ENCODE measurements at places on chromosomes 3 and 15.

DNA sequence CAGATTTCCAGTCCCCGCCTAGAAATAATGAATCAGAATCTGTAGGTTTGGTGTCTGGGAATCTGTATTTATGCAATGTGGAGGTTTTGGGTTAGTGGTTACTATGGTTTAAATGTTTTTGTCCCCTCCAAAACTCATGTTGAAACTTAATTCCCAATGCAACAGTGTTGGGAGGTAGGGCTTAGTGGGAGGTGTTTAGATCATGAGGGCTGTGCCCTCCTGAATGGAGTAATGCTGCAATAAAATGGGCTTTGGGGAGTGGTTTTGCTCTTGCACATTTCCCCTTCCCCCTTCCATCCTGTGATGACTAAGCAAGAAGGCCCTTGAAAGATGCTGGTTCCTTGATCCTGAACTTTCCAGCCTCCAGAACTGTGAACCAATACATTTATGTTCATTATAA is 9.2 kb upstream of the RFC4 start:
- no peak for DNase-seq

DNA sequence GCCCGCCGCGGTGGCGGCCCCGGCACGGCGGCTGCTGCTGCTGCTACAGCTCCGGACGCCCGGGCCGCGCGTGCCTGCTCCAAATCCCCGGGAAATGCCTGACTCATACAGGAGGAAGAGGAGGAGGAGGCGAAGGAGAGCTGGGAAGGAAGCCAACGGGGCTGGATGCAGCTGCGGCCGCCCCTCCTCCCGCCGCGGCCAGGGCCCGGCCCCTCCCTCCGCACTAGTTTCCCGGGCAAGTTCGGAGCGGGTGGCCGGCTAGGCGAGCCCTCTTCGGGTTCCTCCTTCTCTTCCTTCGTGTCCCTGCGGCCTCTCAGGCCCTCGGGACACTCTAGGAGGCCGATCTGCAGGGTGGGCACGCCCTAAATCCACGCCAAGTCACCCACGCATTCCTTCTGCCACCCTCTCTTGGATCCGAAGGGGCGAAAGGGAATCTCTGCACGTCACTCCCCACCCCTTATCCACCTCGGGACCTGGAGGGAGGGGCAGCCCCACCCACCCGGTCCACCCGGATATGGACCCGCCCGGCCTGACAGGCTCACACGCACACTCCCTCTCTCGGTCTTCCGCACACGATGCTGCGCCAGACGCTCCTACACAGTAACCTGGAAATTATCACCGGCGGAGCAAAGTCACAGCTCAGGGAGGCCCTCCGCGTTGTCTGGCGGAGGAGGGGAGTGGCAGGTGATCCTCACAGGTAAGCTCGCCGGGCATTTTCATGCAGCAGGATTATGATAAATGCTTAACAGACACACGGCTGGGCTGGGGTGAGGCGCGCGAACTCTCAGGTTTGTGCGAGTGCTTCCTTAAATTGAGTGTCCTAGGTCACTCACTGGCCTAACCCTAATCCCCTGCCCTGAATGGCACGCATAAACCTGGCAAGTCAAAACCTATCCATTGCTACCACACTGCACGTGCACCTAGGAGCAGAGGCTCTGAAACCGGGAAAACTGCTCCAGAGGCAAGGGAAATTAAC is at the start of the genes OSBPL10 and ZNF860:
TSS of gene OSBPL10 (minus strand) at position 57 of the 976 bp plus-strand sequence. CDS start 83 bp downstream, outside the sequence.
TSS of gene ZNF860 (plus strand) at position 545 of the 976 bp plus-strand sequence. CDS start 7,330 bp downstream, outside the sequence.
- DNase-seq = no peak

DNA sequence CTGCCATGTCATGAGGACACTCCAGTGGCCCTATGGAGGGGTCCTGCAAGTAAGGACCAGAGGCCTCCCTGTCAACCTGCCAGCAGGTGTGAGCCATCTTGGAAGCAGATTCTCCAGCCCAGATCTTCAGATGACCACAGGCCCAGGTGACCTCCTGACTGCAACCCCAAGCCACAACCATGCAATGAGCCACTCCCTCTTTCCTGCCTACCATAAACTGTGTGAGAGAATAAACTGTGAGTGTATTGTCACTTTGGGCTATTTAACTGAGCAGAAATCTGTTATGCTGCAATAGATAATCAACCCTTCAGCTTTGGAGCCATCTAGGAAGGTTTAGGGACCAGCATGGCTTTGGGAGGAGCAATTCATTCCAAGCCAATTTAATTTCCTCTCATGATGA is 367.9 kb downstream of the SHQ1 start:
- DNase-seq = no peak

DNA sequence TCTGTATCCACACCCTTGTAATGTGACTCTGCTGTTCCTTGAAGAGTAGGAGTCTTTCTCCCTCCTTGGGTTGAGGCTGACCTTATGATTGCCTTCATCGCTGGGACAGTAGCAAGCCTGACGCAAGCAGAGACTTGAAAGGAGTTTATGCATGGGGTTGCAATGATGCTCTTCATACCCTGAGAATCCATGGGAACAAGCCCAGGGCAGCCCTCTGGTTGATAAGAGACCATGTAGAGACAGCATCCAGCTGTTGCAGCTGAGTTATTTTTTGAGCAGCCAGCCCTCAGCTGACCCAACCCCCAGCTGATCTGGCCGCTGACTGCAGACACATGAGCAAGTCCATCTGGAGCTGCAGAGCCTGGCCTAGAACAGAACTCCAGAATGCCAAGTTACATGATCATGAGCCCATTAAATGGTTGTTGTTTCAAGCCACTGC is 60.6 kb upstream of the ARNT2 start:
- DNase-seq = no peak

DNA sequence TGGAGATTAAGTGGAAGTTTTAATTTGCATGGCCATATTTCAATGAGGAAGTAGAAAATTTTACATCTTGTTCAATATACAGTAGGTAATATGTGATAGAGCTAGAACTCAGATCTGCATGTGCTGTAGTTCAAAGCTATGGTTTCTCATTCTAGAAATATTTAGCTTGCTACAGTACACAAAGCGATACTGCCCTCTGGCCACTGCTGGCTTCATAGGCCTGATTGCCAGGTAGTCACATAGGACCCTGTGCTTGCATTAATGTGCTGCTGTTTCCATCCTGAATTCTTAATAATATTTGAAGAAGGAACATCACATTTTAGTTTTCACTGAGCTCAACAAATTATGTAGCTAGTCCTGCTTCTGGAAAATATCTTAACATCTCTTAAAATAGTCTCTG is 87.0 kb downstream of the PLSCR2 start:
- no peak for DNase-seq

DNA sequence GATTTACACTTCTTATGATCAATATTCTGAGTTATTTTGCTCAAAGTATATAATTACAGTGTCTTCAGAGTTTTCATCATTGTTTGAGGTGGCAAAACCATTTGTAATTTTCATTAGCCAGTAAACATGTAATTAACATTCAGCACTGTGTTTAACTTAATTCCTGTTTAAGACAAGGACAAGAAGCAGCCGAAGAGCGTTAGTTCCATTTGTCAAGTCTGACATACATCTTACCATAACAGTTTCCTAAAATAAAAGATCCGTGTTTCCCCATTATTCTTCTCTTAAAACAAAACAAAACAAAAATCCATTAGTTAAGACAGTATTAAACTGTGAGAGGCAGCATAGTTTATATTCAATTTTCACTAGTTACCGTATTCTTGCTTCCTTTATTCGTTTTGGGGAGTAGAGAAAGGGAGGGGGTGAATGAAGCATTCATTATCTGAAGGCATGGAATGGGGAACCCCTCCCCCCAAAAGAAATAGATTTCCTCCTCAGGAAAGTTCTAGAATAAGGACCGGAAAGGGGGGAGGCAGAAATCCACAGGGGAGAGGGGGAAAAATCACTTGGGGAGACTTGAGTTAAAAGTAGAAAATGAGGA is 5.5 kb upstream of the NR2F2 start:
- DNase-seq = no peak

DNA sequence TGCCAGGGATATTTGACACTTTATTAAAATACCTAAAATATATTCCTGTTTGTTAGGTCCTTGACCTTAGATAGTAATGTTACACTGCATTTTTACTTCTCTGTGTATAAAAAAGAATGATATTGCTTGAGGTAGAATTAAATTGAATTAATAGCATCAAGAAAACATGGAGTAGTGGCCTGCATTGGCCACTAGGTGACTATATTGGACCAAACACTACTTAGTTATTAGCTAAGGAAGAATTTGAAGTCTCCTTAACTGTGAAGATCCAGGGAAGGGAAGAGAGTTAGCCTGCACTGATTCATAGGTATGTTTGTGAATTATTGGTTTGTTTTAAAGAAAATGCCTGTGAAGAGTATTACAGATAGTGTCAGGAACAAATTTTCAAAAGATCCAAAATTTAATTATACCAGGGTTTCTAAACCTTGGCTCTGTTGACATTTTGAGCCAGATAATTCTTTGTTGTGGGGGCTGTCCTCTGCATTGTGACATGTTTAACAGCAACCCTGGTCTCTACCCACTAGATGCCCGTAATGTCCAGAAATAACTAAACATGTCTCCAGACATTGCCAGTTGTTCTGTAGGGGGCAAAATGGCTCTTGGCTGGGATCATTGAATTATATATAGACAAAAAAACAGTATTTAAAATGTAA is 103.6 kb upstream of the THSD4 start:
- no peak for DNase-seq

GRCh38 chr15:91209726-91210125 is 109.7 kb downstream of the SV2B start:
- no peak for DNase-seq

- DNase-seq = no peak
Observed at GRCh38 chr3:46893146-46893748, 15.7 kb downstream of the PTH1R start.

DNA sequence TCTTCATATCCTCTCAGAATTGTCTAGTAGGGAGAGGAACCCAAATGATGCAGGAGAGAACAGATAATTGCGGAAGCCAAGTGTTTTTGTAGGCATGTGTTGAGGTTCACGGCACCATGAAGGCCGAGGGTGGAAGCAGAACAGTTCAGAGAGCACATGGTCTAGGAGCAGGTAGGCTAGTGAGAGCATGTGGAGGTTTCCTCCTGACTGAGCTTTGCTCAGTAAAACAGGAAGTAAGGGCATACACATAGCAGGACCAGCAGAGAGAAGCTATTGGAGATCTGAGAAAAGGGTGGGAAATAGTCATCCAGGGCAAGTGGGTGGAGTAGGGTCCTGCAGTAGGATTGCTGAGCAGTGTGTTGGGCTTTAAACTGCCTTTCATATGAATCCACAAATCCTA is 491.1 kb downstream of the FHIT start:
- DNase-seq = no peak

GRCh38 chr15:91456251-91456718 is 356.2 kb downstream of the SV2B start:
- no peak for DNase-seq

DNA sequence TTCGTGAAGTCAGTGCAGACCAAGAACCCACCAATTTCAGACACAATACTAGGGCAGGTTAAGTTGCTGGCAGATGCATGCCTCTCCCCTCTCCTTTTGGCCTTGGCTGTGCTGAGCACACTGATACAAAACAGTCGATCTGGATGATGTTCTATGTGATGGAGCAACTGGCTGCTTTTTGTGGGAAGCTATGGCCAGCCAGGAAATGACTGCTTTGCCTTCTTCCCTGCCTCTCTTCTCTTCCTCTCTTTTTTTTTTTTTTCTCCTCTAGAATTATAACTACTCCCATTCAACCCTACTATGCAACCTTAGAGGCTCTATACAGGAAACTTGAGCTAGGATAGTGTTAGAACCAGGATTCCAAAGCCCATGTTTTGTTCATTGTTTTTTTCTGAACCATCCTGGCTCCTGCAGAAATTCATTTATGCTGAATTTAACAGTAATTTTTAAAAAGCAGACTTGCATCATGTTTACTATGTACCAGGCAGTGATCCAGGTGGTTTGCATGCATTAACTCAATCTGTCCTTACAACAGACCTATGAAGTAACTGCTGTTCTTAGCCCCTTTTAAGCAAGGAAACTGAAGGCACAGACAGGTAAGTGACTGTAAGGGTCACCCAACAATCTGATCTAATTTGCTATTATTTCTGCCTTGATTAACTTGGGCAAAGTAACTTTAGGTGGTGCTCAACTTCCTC is 62.9 kb downstream of the PLD1 start:
- no peak for DNase-seq

DNA sequence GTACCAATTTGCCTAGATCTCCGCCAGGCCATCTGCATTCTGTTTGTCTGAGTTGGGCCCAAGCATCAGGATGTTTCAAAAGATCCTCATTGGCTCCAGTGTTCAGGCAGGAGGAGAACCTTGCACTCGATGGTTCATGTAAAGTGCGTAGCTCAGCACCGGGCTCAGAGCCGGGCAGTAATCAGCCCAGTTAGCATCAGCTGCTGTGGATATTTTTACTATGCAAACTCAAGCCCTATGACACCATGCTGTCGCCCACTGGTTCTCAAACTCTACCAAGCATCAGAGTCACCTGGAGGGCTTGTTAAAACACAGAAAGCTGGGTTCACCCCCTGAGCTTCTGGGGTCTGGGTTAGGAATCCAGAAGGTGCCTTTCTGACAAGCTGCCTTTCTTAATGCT is 310.8 kb downstream of the SHQ1 start:
- no peak for DNase-seq

GRCh38 chr15:40333922-40334492 is 6.7 kb downstream of the CCDC9B start:
- no peak for DNase-seq

DNA sequence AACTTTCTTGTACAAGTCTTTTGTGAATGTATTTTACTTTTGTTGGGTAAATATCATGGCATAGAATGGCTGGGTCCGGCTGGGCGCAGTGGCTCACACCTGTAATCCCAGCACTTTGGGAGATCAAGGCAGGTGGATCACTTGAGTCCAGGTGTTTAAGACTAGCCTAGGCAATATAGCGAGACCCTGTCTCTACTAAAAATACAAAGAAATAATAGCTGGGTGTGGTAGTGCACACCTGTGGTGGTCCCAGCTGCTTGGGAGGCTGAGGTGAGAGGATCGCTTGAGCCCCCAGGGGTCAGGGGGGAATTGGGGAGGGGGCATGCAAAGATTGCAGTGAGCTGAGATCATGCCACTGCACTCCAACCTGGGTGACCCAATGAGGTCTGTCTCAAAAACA is 52.9 kb downstream of the ANP32A start:
- no peak for DNase-seq

DNA sequence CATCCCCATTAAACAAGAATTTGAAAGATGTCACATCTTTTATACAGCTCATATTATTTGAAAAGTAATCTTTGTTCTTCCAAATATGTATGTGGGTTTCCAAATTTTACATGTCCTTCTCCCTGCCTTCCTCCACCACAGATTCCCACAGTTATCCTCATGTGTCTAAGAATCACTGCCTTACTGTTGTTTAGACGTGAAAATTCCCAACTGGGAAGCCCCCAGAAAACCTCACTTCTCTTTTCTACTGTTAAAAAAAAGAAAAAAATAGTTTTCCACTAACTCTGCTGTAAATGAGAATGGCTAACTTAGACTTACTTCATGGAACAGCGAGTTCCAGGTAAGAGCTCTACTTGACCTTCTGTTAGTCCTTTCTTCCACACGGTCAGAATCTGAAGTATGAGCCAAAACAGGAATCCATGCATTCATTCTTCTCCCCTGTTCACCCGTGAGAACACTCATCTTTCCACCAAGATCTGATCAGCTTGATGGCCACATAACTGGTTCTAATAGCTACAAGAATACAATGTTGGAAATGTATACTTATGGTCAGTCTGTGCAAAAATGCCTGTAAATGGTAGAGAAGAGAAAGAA is 17.9 kb upstream of the CSTA start:
- no peak for DNase-seq
